ENCODE measurements at places on chromosomes 3 and 15. TPM values are rescaled to one million over a fixed set of nuclear protein-coding genes. Genes with fewer than 3 reads are reported as not detected.

Gene PLCH1
- total RNA-seq, result not detected

Gene CACNA2D2
- not detected for total RNA-seq

Gene APOD
- 0.91 TPM for total RNA-seq

Gene CCR9
- not detected for total RNA-seq

Gene SLC12A8
- 1.6 TPM for total RNA-seq

Gene CD200R1
- total RNA-seq, result 0.11 TPM

Gene IL5RA
- total RNA-seq, result not detected

Gene C3orf22
- not detected for total RNA-seq

Gene CHRNA7
- total RNA-seq, result 0.65 TPM

Gene PPM1M
- 25.5 TPM for total RNA-seq

Gene RGMA
- total RNA-seq, result 2.9 TPM

Gene FOXB1
- not detected for total RNA-seq

Gene NOX5
- 0.26 TPM for total RNA-seq

Gene CCDC12
- 17.6 TPM for total RNA-seq

Gene ZNF662
- total RNA-seq, result 5.2 TPM

Gene NPAP1
- 0.11 TPM for total RNA-seq

Gene CRABP1
- total RNA-seq, result not detected

Gene USP50
- total RNA-seq, result 0.54 TPM

Gene ZPLD1
- 0.26 TPM for total RNA-seq

Gene TM4SF1
- total RNA-seq, result 630 TPM

Gene XIRP1
- not detected for total RNA-seq

Gene ZIC4
- 0.13 TPM for total RNA-seq

Gene ST3GAL6
- 1.3 TPM for total RNA-seq

Gene KBTBD13
- not detected for total RNA-seq

Gene TLR9
- 0.13 TPM for total RNA-seq

Gene ZNF385D
- total RNA-seq, result 26.8 TPM

Gene FOXL2NB
- total RNA-seq, result 0.22 TPM

Gene IL17RD
- total RNA-seq, result 4.2 TPM

Gene ADAMTS7
- total RNA-seq, result 5.1 TPM

Gene ADIPOQ
- total RNA-seq, result not detected

Gene EXD1
- total RNA-seq, result not detected

Gene GPR149
- not detected for total RNA-seq

Gene BFSP2
- total RNA-seq, result not detected

Gene SLC6A20
- total RNA-seq, result not detected

Gene HIGD1A
- total RNA-seq, result 128 TPM

Gene NR1I2
- 0.13 TPM for total RNA-seq

Gene AADAC
- not detected for total RNA-seq

All from articular chondrocyte of knee joint (primary cell).